NCI-H524 treated with DMSO at 0.1 percent for 48 hours (cell line): ENCODE measurements at places on chromosomes 3 and 15.

DNA sequence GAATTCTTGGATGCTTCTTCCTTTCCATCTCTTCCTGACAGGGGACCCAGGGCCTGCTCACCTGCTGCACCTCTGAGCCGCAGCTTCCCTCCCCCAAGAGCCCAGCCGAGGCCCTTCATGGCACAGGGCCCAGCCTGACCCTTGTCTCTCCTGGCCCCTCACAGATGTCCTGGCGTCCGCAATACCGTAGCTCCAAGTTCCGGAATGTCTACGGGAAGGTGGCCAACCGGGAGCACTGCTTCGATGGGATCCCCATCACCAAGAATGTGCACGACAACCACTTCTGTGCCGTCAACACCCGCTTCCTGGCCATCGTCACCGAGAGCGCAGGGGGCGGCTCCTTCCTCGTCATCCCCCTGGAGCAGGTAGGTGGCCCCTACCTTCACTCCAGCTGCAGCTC is 66.2 kb downstream of the CORO2B start:
- DNase-seq = no peak

DNA sequence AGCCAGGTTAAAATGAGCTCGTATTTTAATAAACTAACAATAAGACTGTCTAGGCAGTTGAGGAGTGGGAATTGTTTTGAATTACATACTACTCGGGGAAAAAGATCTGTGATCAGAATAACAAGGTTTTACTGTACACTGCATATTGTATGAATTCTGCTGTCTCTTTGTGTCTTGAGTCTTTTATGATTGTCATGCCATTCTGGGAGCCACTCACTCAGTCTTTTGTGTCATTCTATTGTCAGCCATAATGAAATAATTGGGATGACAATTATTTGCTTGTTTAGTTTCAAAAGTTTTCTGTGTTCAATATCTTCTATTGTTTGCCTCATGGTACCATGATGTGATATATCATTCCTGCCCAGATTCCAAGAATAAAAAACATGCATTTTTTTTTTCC is 339.6 kb upstream of the TBL1XR1 start:
- no peak for DNase-seq

- no peak for DNase-seq
These were observed 432.0 kb upstream of the TBL1XR1 start for GRCh38 chr3:177629276-177629675.

- DNase-seq = peak; percentile 1
These were observed 39.6 kb downstream of the TGM4 start for GRCh38 chr3:44913868-44914468.

DNA sequence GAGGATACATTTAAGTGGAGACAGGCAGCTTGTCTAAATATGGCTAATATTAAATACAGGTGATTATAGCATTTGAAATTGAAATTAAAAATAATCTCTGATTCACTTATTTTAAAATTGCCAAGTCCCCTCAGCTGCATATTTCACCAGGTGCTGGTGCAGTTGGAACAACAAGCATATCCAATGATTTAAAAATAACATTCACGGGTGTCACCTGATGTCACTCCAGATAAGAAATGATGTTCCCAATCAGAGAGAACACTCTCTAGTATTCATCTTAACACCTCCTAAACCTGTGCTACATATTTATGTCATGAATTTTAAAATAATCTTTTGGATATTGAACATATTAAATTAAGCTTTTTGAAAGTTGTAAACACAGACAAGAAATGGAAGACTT is 249.9 kb downstream of the CADM2 start:
- DNase-seq = no peak

GRCh38 chr15:39922462-39923092 is 2.5 kb upstream of the GPR176 start:
- DNase-seq = no peak

DNA sequence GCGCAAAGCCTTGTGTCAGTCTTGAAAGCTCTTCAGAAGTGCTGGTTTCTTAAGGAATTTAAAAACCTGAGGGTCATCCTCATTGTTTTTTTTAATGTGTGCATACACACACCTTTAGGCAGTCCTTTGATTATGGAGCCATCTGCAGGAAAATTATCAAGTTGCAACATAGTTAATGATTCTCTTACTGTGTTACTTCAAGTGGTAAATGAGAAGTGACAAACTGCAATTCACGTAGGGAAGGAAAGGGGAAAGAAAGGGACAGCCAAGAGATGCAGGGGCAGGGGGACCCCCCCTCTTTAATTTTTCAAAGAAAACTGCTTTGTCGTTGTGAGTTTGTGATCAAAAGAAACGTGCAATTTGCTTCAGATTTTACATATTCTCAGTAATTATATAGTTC is 162.4 kb upstream of the CGNL1 start:
- DNase-seq = peak; percentile 71

- no peak for DNase-seq
These were observed 53.0 kb downstream of the TMEM45A start for GRCh38 chr3:100545371-100545770.

DNA sequence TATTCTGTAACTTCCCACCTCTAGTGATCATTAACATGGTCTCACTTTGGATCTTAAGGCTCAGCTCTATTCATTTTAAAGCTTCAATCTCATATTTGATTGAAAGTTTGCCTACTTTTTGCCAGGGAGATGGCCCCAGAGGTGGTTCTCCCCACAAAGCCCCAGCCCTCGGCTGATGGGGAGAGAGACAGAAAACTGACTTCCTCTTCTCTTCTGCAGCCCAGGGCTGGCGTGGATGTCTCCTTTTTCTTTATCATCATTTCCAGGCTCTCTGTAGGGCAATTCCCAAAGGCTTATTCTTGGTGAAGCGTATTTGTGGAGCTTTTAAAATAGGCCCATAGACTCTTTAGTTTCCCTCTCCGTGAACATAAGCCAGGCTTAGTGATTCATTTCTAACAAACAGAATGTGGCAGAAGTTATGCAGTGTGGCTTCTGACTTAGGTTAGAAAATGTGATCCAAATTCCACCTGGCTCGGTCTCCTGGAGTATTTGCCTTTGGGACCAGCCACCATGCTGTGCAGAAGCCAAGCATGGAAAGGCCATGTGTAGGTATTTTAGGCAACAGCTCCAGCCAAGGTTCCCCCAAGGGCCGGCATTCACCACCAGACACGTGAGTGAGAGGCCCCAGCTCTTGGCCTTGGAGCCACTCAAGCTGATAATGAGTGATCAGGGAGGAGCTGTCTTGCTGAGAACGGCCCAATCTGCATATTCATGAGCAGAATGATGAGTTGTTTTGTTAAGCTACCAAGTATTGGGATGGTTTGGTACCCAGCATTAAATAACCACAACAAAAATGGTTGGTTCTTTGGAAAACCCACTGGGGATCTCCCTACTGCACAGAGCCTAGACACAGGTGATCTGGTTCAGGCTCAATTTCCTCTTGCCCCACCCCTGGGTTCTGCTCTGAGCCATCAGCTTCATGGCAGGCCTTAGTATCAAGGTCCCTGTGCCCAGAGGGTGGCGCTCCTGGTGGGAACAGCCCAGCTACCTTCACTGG is 353.2 kb upstream of the PROK2 start:
- DNase-seq = no peak

GRCh38 chr3:152176241-152176640 is 92.5 kb upstream of the MBNL1 start:
- DNase-seq = no peak

DNA sequence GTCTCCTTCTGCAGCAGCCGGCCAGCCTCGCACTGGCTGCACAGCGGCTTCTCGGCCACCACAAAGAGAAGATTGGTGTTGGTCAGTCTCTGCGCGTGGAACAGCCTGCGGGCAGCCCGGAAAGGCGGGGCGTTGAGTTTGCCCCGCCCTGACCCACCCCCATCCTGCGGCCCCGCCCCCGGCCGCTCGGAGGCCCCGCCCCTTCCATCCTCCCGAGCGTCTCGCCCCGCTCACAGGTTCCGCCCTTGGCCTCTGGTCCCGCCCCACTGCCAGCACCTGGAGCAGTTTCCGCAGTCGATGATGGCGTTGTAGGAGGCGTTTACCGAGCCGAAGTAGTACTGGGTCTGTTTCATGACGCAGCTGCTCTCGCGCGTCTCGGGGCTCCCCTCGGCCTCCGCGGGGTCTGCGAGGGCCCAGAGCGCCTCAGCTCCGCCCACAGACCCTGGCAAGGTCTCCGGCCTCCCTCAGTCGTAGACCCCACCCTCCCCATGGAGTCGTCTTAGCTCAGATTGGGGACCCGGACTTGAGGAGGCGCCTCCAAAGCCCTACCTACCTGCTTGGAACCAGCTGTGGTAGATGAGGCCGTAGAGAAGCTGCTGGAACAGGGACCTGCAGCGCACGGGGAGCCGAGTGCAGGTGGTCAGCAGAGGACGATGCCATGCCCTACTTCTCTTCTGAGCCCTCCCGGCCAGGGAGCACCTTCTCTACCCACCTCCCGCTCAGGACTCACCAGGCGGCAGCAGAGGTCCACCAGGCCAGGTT is 5.9 kb upstream of the TMEM115 start:
- no peak for DNase-seq

DNA sequence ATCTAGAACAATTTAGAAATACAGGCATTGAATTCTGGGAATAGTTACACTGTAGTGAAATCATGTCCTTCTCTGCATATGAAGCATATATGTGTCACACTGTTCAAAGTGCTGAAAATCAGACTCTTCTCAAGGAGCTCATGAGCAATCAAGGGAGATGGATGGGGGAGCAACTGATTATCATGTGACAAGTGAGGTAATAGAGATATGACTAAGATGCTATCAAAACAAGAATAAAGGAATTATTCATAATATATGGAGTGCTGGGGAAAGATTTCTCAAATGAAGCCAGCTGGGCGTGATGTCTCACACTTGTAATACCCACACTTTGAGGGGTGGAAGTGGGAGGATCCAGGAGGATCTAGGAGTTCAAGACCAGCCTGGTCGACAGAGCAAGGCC is 74.9 kb upstream of the CHRNB4 start:
- DNase-seq = no peak

- no peak for DNase-seq
These were observed 184.3 kb downstream of the UBE2E2 start for GRCh38 chr3:23387286-23387918.

DNA sequence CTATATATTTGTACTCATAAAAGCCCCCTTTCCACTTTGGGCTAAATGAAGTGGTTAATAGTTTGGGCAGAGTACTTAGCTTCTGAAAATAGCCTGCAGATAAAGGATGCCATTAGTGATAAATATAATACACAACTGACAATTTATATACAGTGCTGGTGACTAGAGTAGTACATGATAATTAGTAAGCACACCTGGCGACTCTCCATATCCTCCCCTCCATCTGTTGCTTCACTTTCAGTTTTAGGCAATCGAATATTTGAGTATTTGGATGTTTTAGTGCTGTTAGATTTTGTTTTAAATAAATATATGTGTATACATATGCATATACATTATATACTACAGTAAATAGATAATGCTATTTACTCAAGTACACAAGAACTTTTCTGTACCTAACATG is 35.9 kb upstream of the CHMP2B start:
- no peak for DNase-seq

GRCh38 chr3:140941434-140942220 is at the start of gene SLC25A36:
Gene SLC25A36 (plus strand): TSS chr3:140941836. CDS start chr3:140942055, 219 bp downstream.
- DNase-seq = peak; percentile 97

DNA sequence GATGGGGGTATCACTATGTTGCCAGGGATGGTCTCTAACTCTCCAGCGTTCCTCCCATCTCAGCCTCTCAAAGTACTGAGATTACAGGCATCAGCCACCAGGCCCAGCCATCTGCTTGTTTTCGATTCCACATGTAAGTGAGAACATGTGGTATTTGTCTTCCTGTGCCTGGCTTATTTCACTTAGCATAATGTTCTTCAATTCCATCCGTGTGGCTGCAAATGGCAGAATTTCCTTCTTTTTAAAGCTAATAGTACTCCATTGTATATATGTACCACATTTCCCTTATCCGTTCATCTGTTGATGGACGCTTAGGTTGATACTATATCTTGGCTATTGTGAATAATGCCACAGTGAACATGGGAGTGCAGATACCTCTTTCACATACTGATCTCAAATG is 70.6 kb downstream of the ASB7 start:
- peak; percentile 3 for DNase-seq

GRCh38 chr15:40441565-40442531 is 1.1 kb downstream of the BAHD1 start:
- no peak for DNase-seq

- DNase-seq = no peak
These were observed 14.9 kb downstream of the NR1I2 start for GRCh38 chr3:119796785-119797184.

DNA sequence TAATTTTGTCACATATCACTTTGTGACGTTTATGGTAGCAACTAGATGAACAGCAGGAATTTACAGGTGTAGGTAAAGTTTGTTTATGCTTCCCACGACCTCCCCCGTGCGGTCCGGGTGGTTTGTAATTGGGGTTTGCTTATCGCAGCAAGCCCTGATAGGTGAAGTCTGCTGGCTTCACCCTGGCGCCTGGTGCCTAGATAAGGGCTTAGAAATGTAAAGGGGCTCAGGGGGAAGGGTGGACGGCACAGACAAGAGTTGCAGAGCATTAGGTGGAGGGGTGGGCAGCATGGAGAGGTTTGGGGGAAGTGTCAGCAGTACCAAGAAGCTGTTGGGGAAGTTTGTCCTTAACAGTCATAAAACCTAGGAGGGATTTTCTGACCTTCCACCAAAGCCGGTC is 108.1 kb upstream of the RNF7 start:
- no peak for DNase-seq

GRCh38 chr3:186608624-186609215 is 4.1 kb upstream of the AHSG start:
- DNase-seq = no peak

DNA sequence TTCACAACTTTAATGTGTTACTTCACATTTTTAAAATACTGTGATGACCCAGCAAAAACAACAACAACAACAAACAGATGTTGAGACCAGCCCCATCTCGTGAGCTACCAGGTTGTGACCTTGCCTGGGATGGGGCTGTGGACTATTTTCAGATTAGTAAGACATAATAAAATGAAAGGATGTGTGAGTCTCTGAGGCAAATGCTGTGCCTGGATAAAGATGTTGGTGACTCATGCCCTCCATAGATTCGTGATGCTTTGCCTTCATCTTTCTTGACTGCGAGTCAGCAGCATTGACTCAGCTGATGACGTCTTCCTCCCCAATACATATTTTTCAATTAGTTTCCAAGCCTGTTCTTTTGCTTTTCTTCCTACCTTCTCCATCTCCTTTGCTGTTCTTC is 453.0 kb upstream of the CFAP20DC start:
- no peak for DNase-seq

DNA sequence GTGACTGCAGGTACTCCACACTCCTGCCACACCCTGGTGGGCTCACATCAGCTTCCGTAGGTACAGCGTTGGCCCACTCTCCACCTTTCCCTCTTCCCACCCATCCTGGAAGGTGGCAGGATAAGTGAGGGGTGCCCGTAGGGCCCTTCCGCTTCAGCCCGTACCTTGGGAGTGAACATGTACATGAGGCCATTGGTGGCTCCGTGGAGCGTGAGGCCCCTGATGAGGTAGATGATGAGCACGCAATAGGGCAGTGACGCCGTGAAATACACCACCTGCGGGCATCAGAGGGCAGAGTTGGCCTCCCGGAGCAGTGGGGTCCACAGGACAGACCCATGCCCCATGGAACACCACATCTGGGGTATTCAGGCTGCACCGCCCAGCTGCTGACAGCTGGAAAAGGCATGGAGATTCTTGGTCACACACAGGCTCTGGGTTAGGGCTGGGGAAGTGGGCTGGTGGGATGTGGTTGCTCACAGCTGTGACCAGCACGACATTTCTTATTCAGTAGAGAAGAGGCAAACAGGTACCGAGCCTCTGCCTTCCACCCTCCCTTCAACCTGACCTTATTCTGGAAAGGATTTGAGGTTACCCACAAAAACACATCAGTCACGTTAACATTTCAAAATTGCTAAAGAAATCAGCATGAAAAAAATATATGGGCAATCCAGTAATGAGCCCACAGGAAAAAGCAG is 23.8 kb downstream of the SLC6A20 start:
- no peak for DNase-seq
